Mucosa of descending colon (tissue), 3 donors: ENCODE measurements at places on chromosomes 2 and 18. TPM values are rescaled to one million over a fixed set of nuclear protein-coding genes. Genes with fewer than 3 reads are reported as not detected.

DNA sequence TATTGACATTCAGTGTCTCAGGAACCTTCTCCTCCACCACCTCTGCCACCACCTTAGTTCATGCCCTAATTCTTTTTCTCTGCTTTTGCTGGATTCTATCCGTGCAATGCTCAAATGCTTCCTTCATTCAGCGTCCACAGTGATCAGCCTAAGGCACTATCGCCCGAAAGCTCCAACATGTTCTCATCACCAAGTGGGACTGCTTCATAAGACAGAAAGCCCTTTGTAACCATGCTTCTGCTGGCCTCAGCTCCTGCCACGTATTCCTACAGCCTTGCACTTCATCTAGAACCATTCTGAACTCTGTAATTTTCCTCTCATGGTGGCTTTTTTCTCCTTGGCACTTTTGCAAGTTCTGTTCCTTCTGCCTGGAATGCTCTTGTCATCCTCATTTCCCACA, 222.9 kb downstream of the HNMT start:
- DNase-seq: no peak

DNA sequence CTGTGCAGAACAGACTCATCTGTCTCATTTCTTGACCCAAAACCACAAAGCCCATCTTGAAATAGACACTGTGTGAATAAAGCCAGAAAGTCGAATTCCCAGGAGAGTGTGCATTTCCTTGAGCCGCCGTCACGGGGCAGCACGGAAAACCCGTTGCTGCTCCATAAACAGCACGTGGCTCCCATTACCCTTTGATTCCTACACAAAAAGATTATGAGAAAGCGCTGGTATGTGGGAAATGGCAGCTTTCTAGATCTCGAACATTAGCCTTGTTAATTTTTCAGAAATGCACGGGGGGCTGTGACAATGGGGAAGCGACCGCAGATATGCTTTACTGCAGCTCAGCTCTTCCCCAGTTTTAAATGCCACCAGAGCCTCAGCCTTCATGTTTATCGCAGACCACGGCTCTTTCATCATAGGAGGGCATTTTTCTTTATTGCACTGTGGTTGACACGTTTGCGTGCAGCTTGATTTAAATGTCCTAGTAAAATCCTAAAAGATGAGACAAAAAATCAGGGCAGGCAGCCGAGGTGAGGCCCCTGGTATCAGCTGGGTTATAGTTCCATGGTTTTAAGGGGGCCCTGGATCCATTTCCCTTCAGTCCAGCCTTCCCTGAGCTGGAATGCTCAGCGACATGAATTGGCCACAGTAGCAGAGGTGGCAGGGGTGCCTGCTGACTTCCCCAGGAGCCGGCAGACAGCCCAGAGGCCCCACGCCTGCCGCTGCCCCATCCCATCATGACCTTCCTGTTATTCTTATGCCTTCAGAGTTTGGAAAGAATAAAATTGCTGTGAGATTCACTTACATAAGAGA, 249.3 kb downstream of the NDUFA10 start:
- no peak for DNase-seq

GRCh38 chr2:187627153-187627552, 72.9 kb upstream of the TFPI start:
- DNase-seq: no peak

DNA sequence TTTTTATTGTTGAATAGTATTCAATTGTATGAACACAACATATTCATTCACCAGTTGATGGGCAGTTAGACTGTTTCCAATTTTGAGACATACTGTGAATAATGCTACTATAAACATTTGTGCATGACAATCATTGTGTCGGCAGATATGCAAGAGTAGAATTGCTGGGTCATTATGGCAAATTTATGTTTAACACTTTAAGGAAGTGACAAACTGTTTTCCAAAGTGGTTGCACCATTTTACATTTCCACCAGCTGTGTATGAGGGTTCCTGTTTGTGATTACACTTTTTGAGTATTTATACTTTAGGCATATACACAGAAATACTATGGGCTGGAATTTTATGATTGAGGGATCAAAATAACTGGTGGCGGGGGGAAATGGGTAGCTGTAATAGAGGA, 61.2 kb downstream of the MAP4K3 start:
- no peak for DNase-seq

GRCh38 chr2:200482194-200482593, 27.7 kb downstream of the KCTD18 start:
- DNase-seq: no peak

- DNase-seq: peak; percentile 27
Observed at GRCh38 chr2:148876202-148876594, 1.2 kb downstream of the KIF5C start.

DNA sequence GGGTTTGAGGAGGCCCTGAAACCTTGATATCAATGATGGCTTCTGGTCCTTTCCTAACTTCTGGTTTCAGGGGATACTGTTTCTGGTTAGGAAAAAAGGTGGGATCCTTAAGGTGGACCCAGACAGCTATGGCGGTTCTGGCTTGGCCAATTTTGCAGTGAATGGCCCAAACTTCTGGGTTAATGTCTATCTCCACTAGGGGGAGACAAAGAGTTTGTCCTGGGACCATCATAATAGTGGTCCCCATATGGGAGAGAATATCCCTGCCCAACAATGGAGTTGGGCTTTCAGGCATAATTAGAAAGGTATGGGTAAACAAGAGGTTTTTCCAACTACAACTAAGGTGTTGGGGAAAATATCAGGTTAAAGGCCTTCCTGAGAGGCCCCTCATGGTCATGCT, 273.5 kb downstream of the CALCRL start:
- DNase-seq: no peak

- DNase-seq: no peak
Observed at GRCh38 chr2:178074123-178075005, 1.8 kb upstream of the PDE11A start.

DNA sequence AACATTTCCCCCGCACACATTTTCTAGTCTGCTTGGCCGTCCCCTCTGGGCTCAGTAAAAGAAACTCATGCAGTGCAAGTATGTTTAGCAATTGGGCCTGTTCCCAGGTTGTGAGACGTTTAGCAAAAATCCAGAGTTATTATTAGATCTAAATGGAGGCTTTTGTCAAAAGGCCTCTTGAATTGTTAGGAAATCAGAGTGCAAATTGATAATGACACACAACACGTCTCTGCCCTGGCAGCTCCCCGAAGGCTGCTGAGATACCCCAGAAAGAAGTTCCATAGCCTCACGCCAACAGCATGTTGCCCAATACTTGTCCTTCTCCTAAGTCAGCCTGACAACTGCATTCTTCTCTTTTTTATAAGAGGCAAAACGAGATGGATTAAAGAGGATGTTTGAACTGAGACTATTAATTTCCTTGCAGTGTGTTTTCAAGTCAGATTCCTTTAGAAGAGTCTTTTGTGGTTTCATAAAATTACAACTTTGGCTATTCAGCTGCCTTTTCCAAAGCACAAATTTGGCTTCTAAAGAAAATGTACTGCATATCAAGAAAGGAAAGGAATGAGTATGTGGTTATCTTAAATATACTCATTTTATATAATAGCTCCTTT, 202.2 kb downstream of the TRIB2 start:
- no peak for DNase-seq

GRCh38 chr2:8636721-8637636, 44.9 kb upstream of the ID2 start:
- no peak for DNase-seq

- DNase-seq: no peak
Observed at GRCh38 chr2:158189526-158189925, 87.8 kb downstream of the UPP2 start.

EIF2AK2 gene
- total RNA-seq: 33.2 TPM

RANBP2 gene
- total RNA-seq: 81.0 TPM

GULP1 gene
- 35.7 TPM for total RNA-seq

KIF5C gene
- total RNA-seq: 1.5 TPM
